Daoy (cell line): ENCODE measurements at places on chromosomes 6 and 20. TPM values are rescaled to one million over a fixed set of nuclear protein-coding genes. Genes with fewer than 3 reads are reported as not detected.

The BHLHE23 gene
- total RNA-seq, result not detected in 2 replicates

The C6orf132 gene
- total RNA-seq, result not detected in 2 replicates

GRCh38 chr6:104573350-104573749 lies 286.4 kb downstream of the HACE1 start:
- DNase-seq, result no peak

GRCh38 chr6:169339025-169339424 lies 85.4 kb upstream of the THBS2 start:
- no peak for DNase-seq

- peak; percentile 29 for DNase-seq
Measured at GRCh38 chr20:32501709-32502108, 83.4 kb downstream of the NOL4L start.
